Tibial nerve (tissue), 4 donors: ENCODE measurements at places on chromosomes 11 and 22.

DNA sequence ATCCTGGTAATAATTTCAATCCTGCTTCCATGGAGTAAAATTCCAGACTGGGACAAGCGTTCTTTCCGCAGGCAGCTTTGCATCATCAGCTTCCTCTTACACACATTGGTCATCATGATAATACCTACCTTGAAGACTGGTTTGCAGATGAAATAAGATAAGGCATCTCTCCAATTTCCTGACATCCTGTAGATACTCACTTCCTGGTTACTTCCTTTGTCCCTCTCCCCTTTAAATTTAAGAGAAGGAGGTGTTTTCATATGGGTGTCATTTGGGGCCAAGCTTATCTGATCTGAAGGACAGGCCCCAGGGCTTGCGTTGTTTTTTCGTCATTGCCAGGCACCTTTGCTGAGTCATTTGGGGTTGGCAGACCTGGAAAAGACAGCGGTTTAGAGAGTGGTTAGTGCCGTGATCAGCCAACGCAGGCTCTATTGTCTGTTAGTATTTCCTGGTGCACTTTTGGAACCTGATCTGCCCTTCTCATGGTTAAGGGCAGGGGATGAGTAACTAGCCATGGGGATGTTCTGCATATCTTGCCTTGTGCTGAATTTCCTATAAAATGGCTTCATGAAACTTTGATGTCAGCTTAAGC lies 24.1 kb downstream of the GRAMD1B start:
- no peak for DNase-seq

DNA sequence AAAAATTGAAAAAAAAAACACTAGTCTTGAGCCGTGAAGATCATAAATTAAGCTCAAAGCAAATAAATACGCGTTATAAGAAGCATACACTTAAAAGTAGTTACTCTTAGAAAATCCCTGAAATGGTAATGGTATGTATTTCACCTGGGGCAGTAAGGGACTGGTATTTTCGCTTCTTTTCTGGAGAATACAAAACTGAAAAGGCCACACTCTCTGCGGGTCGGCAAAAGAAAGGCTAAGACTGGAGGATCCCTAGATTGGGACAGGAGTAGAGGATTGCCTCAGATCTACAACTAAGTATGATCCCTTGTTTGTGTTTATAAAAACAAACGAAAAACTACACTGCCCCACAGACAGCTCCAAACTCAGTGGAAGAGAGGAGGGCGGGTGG lies 617 bp downstream of the TSG101 start:
- no peak for DNase-seq

GRCh38 chr11:8684600-8685290 lies 2.2 kb downstream of the RPL27A start:
- DNase-seq = no peak

DNA sequence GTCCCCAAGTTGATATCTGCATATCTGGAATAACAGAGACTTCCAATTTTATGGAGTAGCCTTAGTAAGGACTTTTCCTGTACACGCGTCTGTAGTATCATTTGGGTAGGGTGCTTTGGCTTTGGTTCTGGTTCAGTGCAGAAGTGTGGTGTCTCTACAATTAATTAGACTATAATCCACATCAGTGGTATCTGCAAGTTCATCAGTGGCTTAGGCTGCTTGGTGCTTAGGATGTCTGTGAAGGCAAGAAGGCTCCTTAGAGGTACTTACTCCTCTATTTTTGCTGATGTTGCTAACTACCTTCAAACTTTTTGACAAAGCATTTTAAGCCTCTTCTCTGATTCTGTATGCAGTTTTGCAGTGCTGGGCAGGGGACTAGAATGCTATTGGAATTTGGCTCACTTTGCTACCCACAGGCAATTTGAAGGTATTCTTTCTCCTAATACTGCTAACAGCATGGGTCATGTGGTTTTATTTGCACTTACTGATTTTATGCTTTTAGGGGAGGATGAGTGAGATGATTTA lies 49.4 kb downstream of the KCNQ1OT1 start:
- DNase-seq = no peak

GRCh38 chr11:131591051-131591461 lies 220.6 kb downstream of the NTM start:
- no peak for DNase-seq

- no peak for DNase-seq
Observed at GRCh38 chr11:99148352-99148751, 127.6 kb downstream of the CNTN5 start.

- no peak for DNase-seq
Observed at GRCh38 chr22:50705219-50705691, 32.6 kb downstream of the SHANK3 start.

DNA sequence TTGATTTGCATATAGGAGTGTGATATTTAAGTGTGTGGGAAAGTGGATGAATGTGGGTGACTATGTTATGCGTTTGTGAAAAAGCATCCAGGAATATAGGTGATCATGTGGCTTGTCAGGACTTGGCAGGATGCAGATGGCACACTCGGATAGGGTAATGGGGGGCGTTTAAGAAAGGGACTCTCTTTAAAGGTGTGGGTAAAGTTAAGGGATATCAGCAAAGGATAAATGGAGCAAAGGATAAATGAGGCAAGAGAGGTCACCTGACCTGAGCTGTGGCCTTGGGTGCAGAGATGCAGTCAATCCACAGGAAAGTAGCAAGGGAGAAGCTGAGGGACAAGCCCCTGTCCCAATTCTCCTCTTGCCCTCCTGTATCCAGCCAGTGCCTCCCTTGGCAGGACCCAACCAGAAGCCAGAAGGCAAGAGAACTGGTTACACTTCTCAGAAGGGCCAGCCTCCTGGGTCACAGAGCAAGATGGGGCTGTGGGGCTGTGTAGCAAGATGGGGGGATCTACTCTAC lies 47.5 kb upstream of the GRAMD1B start:
- DNase-seq = no peak

- no peak for DNase-seq
Observed at GRCh38 chr11:118843565-118843964, 40.1 kb upstream of the CXCR5 start.

- DNase-seq = peak; percentile 24
Observed at GRCh38 chr22:20494978-20495860, at the start of gene KLHL22. TSS of gene KLHL22 (minus strand) at chr22:20495795. CDS start at chr22:20489211, 6,584 bp downstream.

- no peak for DNase-seq
Observed at GRCh38 chr11:113184498-113184897, 129.9 kb upstream of the TTC12 start.

DNA sequence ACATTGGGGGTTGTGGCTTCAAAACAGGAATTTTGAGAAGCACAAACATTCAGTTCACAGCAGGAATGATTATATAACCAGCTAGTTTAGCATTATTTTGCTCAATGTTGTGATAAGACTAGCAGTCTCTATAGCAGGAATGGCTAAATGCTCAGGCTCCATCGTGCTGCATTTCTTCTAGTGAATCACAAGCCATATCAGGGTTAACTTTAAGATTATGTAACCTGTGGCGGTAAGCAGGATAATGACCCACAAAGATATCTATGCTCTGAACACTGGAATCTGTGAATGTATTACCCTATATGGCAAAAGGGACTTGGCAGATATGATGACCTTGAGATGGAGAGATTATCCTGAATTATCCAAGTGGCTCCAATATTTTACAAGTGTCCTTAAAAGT lies 14.8 kb downstream of the FSHB start:
- DNase-seq = no peak

- no peak for DNase-seq
Observed at GRCh38 chr22:26821854-26822253, 164.5 kb downstream of the MIAT start.
